ENCODE measurements at places on chromosomes 3 and 15.

GRCh38 chr15:89910891-89911626 lies 1.7 kb downstream of the ARPIN start:
- DNase-seq = no peak

GRCh38 chr15:40459391-40460015 lies 11.3 kb upstream of the CHST14 start:
- DNase-seq = no peak

- DNase-seq = no peak
These were observed 19.4 kb downstream of the NEK10 start for GRCh38 chr3:27349832-27350231.

DNA sequence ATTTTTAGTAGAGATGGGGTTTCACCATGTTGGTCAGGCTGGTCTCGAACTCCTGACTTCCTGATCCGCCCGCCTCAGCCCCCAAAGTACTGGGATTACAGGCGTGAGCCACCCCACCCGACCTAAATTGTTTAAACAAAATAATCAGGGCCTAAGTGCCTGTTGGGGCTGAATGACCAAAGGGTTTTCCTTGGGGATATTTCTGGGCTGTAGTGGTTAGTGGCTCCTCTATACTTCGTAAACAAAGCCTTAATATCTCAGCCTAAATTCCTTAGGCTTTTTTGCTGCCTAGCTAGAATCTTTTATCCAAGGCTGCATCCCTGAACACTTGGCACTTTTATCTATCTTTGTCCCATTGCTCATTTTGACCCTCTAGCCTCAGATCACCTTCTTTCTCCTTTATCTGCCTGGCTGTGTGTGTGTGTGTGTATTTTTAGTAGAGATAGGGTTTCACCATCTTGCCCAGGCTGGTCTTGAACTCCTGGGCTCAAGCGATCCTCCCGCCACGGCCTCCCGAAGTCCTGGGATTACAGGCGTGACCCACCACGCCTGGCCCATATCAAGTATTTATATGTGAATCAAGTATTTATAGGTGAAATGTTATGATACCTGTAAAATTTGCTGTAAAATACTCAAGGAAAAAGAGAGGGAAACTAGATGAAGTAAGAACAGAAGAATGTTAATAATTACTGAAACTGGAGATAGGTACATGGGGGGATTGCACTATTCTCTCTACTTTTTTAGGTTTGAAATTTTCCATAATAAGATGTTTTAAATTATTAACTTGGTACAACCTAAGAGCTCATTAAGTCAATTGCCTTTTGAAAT lies 1.8 kb downstream of the NUSAP1 start:
- no peak for DNase-seq

GRCh38 chr15:61034678-61035291 lies 194.3 kb downstream of the RORA start:
- peak; percentile 37 for DNase-seq

- DNase-seq = no peak
These were observed 740.4 kb downstream of the TUSC7 start for GRCh38 chr3:117450026-117450425.

DNA sequence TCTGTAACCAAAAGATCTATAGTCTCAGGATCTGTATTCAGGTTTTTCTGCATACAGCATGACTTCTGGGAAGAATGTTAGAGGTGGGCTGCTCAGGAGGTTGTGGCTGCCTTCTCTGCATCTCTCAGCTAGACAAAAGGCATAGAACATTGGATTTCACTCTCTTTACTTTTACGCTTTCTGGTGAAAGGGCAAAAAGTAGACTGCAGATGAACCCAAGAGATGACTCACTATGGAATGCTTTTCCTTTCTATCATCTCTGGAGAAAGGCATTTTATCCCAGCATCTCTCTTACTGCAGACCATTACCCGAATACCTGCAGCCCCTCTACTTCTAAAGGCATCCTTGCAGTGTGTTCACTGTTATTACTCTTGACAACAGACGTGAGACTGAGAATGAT lies 222.2 kb downstream of the WNT5A start:
- no peak for DNase-seq

DNA sequence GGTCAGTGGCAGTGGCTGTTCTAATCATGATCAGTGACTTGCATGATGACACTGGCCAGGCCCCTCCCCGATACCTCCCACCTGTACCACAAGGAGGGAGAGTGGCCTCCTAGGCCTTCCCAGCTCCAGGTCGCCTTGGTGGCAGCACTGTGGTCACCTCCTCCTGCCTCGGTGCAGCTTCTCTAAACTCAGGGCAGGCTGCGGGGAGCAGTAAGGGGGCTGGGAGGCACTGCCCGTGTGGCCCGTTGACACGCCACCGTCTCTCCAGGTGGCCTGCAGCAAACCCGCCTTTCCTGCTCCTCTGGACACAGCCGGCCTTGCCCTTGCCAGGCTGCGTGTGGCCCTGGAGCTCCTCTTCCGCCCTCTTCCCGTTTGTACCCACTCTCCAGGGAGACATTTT lies 184.1 kb downstream of the XXYLT1 start:
- no peak for DNase-seq

DNA sequence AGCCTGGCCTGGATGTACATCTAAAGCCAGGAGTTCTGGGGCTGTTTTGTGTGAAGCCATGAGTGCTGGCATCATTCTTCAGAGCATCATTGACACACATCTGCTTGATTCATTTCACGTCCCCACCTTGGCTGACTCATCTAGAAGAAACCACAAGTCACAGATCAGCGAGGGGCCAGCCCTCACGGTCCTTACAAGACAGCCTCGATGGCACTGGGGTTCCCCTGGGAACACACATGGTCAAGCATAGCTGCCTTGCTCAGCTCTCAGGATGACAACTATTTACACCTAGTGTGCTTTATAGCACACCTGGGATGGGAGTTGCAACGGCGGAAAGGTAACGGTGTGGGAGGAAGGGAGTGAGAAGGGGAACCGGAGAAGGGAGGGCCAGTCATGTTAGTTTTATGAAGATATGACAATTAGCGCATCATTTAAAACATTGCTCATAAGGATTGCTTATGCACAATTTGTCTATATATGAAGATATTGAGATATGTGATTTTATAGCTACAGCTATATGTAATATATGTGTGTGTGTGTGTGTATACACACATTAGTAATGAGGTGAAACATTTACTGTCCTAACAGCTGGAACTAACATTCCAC lies 227.1 kb downstream of the RPLP1 start:
- no peak for DNase-seq

DNA sequence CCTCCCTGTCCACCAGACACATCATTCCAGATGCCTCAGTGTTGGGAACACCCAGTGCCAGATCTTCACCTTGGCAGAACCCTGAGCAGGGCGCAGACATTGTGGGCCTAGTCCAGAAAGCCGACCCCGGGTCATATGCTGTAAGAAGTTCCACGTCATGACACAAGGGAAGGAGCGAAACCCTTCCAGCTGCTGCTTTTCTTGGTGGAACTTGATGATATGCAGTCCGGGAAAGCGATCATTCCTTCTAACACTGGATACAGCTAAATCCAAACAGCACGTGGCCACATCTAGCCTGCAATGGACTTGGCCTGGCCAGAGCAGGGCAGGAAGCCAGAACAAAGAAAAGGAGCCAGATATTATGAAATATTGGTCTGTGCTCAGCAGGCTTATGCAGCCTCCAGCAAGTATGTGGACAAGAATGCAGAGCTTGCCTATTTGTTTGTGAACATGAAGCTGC lies 22.0 kb downstream of the GASK1A start:
- peak; percentile 90 for DNase-seq

DNA sequence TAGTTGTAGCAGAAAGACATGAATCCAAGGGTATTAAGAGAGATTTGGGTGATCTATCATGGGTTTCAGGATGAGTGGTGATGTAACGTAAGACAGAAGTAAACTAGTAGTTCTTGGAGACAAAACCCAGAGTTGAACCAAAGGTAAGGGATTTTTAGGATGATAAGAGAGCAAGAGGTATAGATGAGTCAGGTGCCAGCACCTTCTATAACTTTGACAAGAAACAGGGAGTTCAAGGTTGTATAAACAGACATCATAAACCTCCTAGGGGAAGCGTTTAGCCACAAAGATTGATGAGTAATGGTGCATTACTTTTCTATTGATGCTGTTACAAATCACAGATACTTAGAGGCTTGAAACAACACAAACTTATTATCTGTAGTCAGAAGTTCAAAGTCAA lies 447.3 kb upstream of the ARHGEF26 start:
- DNase-seq = peak; percentile 4

- DNase-seq = peak; percentile 35
These were observed 129.7 kb upstream of the TUSC7 start for GRCh38 chr3:116579840-116580239.

- no peak for DNase-seq
These were observed 69.0 kb downstream of the GOLIM4 start for GRCh38 chr3:168026764-168027163.

DNA sequence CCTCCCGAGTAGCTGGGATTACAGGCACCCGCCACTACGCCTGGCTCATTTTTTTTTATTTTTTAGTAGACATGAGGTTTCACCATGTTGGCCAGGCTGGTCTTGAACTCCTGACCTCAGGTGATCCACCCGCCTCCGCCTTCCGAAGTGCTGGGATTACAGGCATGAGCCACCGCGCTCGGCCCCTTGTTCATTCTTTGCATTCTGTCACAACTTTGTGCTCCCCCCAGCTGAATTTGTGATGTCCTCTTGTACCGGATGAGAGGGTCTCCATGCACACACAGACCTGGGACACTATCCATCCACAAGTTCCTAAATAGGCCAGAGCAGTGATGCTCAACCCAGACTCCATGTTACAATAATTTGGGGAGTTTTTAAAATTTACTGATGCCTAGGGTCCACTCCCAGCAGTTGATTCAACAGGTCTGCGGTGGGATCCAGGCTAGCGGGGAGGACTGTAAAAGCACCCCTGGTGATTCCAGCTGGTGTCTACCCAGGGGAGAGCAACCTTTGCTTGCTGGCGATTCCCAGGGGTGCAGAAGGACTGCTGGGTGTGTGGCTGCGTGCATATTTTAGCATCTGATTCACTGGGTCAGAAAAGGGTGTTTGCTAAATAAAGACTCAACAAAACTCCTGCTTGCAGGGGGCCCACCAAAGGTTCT lies 1.0 kb downstream of the RASSF1 start:
- peak; percentile 74 for DNase-seq

DNA sequence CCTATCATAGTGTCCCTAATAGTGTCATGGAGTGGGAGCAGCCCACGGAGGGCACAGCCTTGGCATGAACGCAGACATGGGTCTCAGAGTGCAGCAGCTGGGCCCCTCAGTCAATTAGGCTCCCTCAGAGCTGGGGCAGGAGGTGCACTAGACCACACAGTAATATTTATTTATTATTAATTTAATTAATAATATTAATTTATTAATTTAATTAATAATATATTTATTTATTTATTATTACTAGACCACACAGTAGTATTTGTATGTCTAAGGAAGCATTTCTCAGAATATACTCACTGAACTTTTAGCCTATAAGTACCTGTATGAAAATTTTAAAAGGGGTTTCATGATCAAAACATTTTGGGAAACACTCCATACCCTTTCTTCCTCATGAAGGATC lies 5.3 kb downstream of the CCR5AS start:
- DNase-seq = no peak

DNA sequence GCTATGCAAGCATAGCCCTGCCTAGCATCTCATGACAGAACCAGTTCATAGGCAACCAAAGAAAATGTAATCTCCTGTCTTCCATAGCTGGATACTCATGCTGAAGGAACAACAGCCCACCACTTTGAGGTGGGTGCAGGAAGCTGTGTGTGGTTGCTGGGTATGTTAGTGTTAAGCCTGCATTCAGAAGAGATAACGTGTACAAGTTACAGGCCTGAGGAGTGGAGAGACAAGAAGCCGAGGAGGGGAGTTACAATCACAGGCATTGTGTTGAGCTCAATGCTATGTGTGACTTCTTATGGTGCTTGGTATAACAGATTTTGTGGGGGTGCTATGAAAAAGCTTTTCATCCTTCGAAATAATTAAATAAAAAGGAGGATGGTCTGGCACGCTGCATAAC lies 42.8 kb upstream of the SECISBP2L start:
- DNase-seq = no peak

DNA sequence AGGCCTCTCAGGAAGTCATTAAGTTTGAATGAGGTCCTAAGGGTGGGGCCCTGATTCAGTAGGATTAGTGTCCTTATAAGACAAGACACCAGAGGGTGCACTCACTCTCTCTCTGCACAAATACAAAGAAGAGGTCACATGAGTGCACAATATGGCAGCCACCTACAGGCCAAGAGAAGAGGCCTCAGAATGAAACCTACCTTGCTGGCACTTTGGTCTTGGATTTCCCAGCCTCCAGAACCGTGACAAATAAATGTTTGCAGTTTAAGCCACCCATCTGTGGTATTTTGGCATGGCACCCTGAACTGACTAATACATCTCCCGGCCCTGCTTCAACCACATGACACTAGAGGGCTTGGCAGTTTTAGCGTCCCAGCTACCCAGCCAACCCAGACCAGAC lies 73.9 kb upstream of the CHRNB4 start:
- DNase-seq = no peak

GRCh38 chr15:62994975-62995681 lies 47.4 kb upstream of the TPM1 start:
- no peak for DNase-seq

- no peak for DNase-seq
These were observed 1.5 kb downstream of the ATP8B4 start for GRCh38 chr15:50117431-50118027.

DNA sequence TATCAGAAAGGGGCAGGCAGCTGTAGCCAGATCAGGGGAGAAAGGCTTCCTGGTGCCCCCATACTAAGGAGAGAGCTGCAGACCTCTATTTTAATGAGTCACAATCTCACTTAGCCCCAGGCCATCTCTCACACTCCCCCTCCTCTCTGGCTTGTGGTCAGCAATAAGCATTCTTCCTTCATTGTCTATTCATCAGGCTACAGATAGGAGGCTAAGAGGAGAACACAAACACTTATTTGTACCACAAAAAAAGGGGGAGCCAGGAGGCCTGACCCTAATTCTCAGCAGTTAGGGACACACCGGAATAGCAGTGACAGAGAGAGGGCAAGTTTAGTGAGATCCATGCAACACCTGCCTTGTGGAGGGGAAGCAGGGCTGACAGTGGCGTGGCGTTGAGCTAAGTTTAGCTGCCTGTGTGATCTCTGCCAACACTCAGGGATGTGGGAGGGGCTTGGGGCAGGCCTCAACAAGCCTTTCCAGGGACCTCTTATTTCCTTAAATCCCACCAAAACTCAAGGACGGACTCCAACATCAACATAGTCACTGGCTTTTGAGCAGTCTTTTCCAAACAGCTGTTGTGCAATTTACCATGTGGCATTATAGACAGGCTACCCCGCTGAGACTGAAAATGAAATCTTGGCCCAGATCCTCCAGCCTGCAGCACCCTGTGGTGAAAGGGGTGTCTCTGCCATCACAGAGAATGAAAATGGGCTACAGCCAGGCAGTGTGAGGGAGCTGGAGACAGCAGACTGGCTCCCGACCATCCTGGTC lies 191.9 kb upstream of the TSC22D2 start:
- DNase-seq = peak; percentile 63

GRCh38 chr3:140586311-140586710 lies 91.6 kb upstream of the TRIM42 start:
- no peak for DNase-seq

- no peak for DNase-seq
These were observed 389.9 kb upstream of the RGMA start for GRCh38 chr15:93478947-93479346.

GRCh38 chr15:35455201-35455600 lies 90.8 kb downstream of the DPH6 start:
- no peak for DNase-seq

GRCh38 chr3:96537165-96537564 lies 277.2 kb upstream of the EPHA6 start:
- no peak for DNase-seq
